ENCODE measurements at places on chromosomes 5 and 9. TPM values are rescaled to one million over a fixed set of nuclear protein-coding genes. Genes with fewer than 3 reads are reported as not detected.
A peak's percentile ranks its signal among the peaks of the same experiment; 100 is the strongest.

- no peak for DNase-seq
Measured at GRCh38 chr5:119613937-119614336, 15.4 kb upstream of the FAM170A start.

DNA sequence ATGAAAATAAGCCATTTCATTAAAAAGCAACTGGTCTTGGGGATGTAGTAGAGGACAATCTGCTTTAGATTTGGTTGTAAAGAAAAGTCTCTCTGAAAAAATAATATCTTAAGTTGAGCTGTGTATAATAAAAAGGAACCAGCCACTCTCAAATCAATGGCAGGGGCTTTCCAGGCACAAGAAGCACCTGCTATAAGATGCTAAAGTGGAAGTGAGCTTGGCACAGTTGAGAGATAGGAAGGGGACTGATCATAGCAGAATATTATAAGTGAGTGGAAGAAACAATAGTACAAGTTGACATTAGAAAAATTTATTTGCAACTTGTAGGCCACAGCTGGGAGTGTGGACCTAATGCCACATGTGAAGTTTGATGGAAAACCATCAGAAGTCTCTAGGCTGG lies 28.1 kb upstream of the SPINK5 start:
- DNase-seq, result no peak

DNA sequence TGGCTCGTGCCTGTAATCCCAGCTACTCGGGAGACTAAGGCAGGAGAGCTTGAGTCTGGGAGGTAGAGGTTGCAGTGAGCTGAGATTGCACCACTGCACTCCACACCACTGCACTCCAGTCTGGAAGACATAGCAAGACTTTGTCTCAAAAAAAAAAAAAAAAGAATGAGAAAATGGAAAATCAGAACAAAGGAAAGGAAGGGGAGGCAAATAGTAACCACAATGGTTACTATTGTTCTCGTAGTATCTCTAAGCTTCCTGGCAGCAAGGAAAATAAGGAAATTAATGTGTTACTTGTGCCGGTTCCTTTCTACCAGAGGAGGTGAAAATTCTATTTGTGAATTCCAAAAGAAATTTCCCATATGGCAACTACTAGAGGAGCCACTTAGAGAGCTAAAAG lies 48.5 kb upstream of the BNC2 start:
- DNase-seq, result no peak

NUP155 gene
- total RNA-seq, result 40.5 TPM

DNA sequence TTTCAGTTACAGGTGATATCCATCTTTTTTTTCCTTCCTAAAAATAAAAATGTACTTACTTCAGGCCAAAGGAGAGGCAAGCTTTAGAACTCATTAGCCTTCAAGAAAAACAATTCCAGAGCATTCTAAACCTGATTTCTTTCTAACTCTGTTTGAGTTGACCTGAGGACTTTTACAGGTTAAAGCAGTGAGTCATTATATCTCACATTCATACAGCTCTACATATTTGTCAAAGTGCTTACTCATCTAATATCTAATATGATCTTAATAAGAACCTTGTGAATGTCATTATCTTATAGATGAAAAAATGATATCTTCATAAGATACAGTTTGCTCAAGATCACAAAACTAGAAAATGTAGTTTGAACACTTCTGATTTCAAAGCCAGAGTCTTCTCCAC lies 149.2 kb upstream of the CDKN2B start:
- DNase-seq, result peak; percentile 44

- DNase-seq, result no peak
Measured at GRCh38 chr9:92483627-92484545, 1.6 kb upstream of the ASPN start.

DNA sequence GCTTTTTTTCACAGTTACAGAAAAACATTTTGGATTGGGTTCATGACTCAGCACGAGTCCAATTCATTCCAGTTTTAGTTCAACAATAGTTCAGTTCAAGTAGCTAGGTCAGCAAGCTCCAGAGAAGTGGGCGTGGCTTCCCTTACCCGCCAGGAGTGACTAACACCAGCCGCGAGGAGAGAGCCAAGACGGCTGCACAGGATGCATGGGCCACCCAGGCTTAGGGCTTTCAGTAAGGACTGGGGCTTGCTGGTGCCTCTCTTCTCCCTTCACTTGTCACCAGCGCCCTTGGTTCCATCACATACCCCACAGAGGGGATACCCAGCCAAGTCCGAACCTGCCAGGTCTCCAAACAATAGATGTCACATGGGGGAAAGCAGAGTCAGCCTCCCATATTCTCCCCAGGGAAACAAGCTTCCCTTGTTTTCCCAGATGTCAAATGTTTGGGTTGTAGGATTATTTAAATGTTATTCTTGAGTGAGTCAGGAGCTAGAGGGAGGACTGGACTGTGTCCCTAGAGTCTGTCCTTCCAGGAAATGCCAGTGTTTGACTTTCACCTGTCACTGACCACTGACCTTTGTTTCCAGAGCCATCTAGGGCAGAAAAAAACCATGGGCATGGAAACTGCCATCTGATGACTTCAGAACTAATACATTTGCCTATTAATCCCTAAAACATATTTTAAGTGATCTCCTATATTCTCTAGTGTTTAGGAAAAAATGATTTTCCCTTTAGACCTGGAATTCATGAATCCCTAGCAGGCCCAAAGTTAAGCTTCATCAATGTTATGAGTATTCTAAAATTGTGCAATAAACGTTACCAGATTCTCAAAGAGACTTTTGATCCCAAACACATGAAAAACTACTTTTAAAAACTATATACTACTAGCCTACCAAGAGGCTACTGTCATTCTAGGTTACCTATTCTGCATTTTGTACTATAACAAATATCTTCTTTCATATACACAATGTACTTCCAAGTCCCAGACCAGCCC lies 51.9 kb downstream of the NIPAL4 start:
- DNase-seq, result peak; percentile 88

TSTD2 gene
- total RNA-seq, result 10.0 TPM

DNA sequence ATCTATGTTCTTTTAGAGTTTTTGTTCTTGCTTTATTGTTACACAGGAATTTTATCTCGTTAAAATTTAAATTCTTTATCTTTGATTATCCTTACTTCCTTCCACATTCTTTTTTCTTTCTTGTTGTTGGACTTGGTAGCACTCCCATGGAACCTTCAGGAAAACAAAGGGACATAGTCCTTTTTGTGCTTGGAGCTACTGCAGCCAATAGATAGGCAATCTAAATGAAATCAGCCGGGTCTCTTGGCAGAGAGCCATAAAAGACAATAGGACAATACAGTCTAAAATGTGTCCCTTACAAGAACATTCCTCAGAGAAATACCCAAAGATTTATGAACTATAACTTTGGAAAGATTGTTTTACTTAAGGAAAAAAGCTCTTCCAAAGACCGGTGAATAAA lies 548.1 kb upstream of the C9orf72 start:
- DNase-seq, result no peak

DNA sequence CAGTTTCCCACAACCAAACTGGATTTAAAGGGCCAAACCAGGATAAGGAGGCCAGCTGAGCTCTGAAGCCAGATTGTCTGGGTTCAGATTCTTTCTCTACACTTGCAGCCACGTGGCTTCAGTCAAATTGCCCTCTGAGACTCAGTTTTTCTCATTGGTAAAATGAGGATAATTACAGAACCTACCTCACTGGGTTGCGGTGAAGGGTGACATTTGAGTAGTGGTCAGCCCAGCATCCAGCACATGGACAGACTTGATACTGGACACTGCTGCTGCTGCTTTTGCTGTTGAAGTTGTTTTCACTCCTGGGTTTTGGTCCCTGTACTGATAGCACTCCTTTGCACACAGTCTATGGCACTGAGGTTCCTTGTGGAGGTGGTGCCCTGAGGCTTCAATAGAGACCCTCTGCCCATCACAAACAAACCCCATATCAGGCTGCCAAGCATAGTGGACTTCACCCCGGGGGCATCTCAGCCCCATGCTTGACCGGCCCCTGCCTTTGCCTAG lies 25.7 kb upstream of the CDKN2AIPNL start:
- DNase-seq, result no peak

DNA sequence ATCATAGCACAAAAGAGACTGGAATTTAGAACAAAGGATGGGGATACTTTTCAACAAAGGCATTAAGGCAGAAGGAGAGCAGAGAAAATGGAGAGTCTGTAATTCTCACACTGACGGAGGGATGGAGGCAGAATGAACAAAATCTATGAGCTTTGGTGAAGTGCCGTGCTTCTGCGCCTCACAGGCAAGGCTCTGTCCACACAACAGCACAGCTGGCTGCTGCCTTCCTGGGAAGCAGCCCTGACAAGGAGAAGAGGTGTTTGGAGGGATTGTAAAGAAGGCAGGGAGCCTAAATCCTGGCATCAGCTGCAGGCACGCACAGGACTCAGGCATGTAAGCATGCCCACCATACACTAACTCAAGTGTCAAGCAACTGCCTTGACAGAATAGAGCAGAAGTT lies 485.2 kb upstream of the KIF2A start:
- no peak for DNase-seq

- no peak for DNase-seq
Measured at GRCh38 chr5:108543486-108543885, 161.6 kb upstream of the FBXL17 start.

- DNase-seq, result peak; percentile 44
Measured at GRCh38 chr5:66239034-66239433, 94.9 kb downstream of the SREK1 start.

- peak; percentile 71 for DNase-seq
Measured at GRCh38 chr5:116084871-116085715, at the start of gene COMMD10. Gene COMMD10 (plus strand): TSS chr5:116085025.

CYSRT1 gene
- 1.6 TPM for total RNA-seq

DNA sequence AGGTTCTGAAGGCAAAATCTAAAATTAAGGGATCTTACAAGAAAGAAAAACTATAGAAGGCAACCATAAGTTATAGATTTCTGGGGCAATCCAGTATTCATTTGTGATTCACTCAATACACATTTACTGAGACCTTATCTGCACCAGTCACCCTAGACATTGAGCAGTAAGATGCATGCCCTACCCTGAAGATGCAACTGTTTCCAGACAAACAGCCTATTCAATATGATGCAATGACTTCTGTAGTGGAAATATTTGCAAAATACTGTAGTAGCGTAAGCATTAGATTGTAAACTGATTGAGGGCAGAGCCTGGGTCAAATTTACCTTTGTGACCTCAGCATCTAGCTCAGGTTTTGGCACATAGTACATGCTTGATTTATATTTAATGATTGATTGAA lies 256.2 kb upstream of the ACTBL2 start:
- DNase-seq, result no peak

DNA sequence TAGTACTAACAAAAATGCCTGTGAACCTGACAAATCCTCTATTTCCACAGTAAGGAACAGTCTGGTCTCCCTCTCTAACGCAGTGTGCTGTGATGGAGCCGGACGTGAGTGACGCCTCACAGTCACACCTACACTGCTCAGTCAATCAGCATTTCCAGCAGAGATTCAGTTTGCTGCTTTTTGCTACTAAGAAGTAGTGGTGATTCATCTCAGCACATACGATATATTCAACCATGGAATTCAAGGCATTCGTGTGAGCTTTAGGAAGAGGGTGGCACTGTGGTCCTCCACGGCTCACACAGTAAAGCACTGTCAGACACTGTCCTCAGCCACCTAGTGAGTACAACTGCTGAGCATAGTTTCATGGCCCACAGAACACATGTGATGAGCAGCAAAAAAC lies 70.9 kb downstream of the SETX start:
- DNase-seq, result no peak

TEK gene
- 0.15 TPM for total RNA-seq

LRRC19 gene
- not detected for total RNA-seq

ANKRD55 gene
- not detected for total RNA-seq
